Lung microvascular endothelial cell (primary cell): ENCODE measurements at places on chromosomes 6 and 20. TPM values are rescaled to one million over a fixed set of nuclear protein-coding genes. Genes with fewer than 3 reads are reported as not detected.

MCHR2 gene
- not detected in 2 replicates for total RNA-seq

SIGLEC1 gene
- total RNA-seq: not detected in 2 replicates

DNA sequence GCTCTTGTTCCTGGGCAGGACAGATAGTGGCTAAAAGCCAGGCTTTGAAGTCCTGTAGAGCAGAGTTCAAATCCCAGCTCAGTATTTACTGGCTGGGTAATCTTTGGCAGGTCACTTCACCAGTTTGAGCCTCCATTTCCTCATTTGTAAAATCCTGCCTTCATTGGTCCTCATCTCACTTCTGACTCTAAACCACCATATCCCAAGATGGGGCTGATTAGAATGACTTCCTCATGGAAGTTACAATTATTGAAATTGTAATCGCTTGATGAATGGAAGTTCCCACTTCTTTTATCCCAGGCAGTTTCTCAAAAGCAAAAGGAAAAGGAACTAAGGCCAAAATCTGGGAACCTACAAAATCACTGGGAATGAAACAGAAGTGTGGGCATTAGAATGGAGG is 35.9 kb upstream of the B4GALT5 start:
- DNase-seq: no peak

ADGRG6 gene
- total RNA-seq: 3.6 and 8.5 TPM in 2 replicates

- DNase-seq: no peak
These were observed 40.5 kb downstream of the MCM8 start for GRCh38 chr20:5990946-5991345.

DNA sequence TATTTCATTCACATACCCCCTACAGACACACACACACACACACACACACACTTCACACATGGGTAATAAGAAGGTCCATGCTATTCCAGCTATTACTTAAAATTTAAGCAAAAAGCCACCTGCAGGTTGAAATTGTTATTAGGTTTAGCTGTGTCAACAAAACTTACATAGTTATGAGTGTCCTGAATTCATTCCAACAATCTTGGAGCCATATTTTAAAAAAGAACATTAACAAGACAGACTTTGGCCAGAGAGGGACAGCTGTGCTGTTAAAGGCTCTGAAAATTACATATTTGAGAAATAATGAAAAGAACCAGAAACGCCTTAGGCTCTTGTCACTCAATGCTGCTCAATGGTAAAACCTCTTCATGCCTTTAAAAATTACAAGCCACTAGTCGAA is 455.3 kb downstream of the EPM2A start:
- no peak for DNase-seq

DNA sequence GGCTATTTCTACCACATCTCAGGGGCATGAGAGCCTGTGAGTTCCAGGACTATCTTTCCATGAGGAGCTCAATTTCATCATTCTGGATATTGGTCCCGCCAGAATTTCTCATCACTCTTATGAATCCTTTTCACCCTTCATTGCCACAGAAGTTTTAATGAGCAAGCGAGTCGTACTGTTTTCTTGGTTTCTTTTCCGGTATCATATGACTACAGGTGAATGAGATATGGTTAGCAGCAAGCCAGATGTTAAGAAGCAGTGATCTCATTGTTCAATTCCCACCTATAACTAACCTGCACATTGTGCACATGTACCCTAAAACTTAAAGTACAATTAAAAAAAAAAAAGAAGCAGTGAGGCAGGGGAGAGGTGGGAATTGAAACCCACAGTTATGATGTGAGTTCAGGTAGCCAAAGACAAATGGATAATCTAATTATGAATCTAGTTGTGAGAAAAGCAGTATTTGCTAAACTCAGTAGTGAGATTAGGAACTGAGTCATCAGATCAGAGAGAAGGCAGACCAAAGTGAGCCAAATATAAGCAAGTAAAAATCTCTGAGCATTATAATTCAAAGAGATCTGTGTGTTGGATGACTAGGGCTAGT is 78.0 kb upstream of the ELOVL5 start:
- no peak for DNase-seq

OR2H1 gene
- total RNA-seq: not detected in 2 replicates

DNA sequence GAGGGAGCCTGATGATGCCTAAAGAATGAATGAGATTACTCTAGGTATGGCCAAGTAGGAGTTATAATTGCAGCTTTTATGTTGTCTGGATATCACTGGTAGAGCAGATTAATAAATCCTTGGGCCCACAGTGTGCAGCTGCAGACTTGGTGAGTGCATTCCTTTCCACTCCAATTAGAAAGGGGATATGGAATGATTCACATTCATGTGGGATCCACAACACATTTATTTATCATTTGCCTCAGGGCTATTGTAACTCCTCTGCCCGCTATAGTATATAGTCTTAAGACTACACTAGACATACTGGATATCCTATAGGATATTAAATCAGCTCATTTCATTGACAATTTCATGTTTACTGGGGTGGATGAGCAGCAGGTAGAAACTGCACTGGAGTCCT is 11.6 kb upstream of the HLA-G start:
- no peak for DNase-seq

- DNase-seq: no peak
These were observed 6.9 kb upstream of the PRND start for GRCh38 chr20:4714818-4715217.

ANKRD6 gene
- 3.7 and 13.9 TPM in 2 replicates for total RNA-seq

DPPA5 gene
- total RNA-seq: not detected in 2 replicates

GRCh38 chr6:4370066-4370465 is 234.7 kb upstream of the ECI2 start:
- DNase-seq: no peak

- DNase-seq: no peak
These were observed 28.3 kb upstream of the SMIM29 start for GRCh38 chr6:34276881-34277762.

GRCh38 chr6:45566882-45567281 is 189.1 kb upstream of the SUPT3H start:
- no peak for DNase-seq

DNA sequence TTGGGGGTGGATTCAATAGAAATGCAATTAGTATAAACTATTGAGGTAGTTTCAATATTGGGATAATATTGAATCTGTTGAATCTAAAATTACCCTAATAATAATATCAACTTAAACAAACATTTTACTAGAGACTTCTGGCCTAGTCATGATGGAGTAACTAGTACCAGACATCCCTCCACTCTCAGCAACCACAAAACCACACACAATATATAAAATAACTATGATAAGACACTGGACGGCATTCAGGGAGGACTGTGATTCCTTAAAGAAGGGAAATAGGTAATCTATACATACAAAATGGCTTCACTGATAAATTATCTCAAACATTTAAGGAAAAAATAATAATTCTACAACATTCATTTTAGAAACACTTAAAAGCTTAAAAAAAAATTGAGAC is 38.9 kb upstream of the TMEM14A start:
- DNase-seq: no peak

DNA sequence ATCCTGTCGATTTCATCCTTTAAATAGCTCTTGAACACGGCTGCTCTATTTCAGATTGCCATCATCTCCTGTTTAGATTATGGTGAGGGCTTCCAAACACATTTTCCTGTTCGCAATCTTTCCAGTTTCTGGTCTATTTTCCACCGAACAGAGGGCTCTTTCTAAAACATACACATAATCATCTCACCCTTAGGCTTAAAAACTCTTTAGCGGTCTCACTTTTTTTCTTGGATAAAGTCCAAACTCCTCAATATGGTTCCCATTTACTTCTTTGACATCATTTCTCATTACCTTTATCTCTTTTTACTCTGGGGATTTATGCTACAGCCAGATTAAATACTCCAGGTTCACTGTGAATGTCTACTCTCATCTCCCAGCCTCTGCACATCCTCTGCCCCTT is 103.4 kb upstream of the STMND1 start:
- no peak for DNase-seq

NRSN1 gene
- not detected in 2 replicates for total RNA-seq

GRCh38 chr6:116010790-116011401 is 49.8 kb downstream of the FRK start:
- DNase-seq: peak; percentile 80

- no peak for DNase-seq
These were observed 263.6 kb downstream of the CD83 start for GRCh38 chr6:14380901-14381828.

GRCh38 chr20:19074828-19075516 is 137.5 kb upstream of the SLC24A3 start:
- DNase-seq: no peak

DNA sequence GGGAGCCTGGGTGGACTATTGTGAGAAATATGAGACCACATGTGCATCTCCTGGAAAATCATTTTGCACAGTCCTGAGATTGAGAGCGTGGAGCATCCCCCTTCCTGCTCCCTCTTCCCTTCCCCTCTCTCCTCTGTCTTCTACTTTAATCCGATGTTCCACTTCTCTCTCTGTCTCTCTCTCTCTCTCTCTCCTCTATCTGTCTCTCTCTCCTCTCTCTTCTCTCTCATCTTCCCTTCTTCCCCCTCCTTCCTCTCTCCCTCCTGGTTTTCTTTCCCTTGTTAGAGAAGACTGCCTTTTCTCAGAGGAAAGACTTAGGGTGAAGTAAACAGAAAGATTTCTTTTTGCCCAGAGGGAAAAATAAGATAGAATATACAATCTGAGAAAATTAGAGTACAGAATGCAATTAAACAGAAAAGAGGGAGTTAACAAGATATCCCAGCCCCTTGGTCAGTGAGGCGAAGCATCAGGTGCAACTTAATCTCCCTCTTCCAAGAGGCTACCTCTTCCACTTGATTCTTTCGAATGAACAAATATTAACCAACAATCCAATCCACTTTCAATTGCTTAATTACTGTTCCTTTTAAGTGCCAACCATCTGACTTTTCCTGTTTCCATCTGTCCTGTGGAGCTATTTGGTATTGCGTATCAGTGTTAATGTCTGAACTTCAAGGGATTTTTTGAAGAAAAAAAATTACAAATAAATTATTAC is 14.6 kb downstream of the KHDC1 start:
- no peak for DNase-seq

- DNase-seq: no peak
These were observed 40.1 kb downstream of the KCNK5 start for GRCh38 chr6:39189131-39189530.

- no peak for DNase-seq
These were observed 89.7 kb upstream of the RNF217 start for GRCh38 chr6:124872361-124873065.

DNA sequence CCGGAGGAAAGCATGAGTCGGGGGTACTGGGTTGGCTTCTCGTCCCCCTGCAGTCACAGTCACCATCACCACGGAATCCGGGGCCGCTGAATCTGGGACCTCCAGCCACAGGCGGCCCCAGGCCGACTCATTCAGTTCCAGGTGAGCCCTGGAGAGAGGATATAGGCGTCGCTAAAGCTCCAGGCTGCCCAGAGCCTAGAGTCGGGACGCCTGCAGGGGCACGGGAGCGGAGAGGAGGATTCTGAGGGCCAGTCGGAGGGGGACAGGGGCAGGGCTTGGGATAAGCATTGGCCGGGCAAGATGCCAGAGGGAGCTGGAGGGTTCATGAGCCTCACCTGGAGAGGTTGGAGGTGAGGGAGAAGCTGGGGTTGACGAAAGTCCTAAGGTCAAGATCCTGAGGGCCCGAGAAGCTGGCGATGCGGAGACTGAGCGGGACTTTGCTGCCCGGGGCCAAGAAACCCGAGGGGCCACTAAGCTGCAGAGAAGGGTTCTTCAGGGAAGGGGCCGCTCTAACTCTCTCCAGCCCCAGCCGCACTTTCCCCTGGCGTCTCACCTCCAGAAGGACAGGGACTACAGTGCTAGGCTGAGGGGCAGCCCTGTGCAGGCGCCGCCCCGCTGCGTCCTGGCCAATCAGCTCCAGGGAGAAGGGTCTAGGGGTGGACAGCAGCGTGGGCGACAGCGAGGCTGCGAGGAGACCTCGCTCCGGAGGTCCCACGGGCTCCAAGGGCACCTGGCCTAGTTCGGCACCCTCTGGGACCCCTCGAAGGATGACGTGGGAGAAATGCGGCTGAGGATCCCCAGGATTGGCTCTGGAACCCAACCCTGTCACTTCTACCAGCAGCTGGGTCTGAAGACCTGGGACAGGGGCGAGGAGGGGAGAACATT is 3.7 kb downstream of the SAPCD1 start:
- DNase-seq: peak; percentile 20

IL20RA gene
- total RNA-seq: 0.40 and 0.44 TPM in 2 replicates

GRCh38 chr20:18657575-18657974 is 69.7 kb downstream of the DTD1 start:
- no peak for DNase-seq

- DNase-seq: no peak
These were observed 78.8 kb upstream of the HMGN3 start for GRCh38 chr6:79313254-79313653.

GRCh38 chr20:54476169-54477009 is 996 bp downstream of the DOK5 start:
- peak; percentile 5 for DNase-seq

DNA sequence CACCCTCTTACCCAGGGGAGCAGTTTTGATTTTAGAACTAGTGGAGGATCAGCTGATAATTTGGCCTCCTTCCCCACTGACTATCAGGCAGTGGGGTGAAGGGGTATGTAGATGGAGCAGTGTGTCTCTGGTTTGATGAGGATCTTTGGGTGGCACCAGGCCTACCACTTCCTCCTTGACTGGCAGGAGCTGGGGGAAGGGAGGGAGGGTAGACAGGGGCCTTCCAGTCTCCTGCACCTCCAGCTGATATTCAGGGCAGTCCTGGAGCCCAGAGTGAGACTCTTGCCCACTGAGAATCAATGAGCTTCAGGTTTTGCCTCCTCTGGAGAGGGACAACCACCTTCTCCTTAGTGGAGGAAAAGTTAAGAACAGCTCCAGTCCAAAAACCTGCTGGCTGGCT is 3.2 kb downstream of the DEF6 start:
- DNase-seq: no peak

- no peak for DNase-seq
These were observed 58.7 kb downstream of the OTOR start for GRCh38 chr20:16806886-16807285.

PROKR2 gene
- not detected in 2 replicates for total RNA-seq

PGBD1 gene
- 4.1 and 5.0 TPM in 2 replicates for total RNA-seq

KCNK15 gene
- total RNA-seq: not detected in 2 replicates

DNA sequence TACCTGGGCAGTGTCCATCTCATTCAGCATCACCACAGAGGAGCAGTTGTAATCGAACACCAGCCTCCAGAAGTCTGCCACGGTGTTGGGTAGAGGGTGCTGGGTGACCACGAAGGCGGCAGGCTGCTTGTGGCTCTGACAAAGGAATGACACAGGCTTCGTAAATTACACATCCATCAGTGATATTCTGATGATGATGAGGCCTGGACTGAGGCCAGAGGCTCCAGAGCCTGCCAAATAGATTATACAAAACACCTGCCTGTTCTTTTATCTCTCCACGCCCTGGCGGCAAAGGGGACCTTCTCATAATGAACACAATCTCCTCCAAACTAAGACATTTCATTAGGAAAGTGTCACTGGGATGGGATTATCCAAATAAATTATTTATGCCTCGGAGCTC is 480.2 kb upstream of the CHD6 start:
- DNase-seq: no peak
